ENCODE measurements at places on chromosomes 2 and 18.

GRCh38 chr2:128306931-128307460 is 11.7 kb downstream of the HS6ST1 start:
- no peak for DNase-seq

GRCh38 chr2:46320141-46320567 is 22.9 kb downstream of the EPAS1 start:
- DNase-seq = no peak

GRCh38 chr2:173966274-173967098 is 1.3 kb upstream of the SP3 start:
- DNase-seq = no peak

DNA sequence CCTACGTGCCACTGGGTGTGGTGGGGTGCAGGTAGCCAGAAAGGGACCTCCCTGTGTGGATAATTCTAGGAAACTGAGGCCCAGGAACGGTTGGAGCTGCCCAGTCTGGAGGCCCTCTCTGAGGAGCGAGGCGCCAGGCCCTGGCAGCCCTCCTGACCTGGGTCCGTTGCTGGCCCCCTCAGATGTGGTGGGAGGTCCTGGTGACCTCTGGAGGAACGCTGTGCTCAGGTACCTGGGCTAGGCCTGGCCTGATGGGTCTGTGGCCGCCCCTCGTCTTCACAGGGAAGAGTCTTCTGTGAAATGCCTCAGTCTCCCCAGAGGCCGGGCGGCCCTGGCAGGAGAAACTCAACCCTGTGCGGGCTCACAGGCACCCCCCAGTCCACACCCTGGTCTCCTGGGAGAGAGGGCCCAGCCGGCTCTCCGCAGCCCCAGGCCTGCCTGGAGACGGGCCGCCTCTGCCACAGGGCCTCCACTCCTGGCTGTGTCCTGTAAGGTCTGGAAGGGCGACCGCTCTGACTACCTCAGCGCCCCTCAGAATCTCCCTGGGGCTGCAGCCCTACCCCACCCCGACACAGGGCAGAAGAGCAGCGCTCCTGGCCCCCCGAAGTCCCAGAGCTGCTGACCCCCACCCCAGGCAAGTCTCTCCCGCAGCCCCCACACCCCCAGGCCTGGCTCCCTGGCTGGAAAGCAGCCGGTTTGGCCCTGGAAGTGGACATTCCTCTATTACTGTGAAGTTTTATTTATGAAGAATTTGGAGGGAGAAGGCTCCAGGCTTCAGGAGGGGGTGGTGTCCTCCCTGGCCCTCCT is 3.7 kb downstream of the B3GNT7 start:
- DNase-seq = no peak

- DNase-seq = no peak
Measured at GRCh38 chr18:22550861-22551260, 133.1 kb upstream of the CTAGE1 start.

DNA sequence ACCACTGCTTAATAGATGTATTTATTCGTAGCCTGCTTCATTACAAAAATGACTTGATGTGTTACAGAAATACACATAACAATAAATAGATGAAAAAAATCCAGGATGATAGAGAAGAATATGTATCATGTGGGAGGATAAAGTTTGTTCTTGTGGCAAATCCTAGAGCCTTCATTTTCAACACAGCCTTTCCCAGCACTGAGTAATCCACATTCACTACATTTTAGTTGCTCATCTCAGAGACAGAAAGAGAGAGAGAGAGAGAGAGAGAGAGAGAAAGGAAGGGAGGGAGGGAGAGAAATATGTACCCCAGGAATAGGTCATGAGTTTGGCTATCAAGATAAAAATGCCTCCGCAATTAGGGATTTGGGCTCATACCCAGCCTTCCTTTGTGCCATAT is 144.3 kb downstream of the RBMS1 start:
- DNase-seq = no peak
